ENCODE measurements at places on chromosomes 11 and 22.
A peak's percentile ranks its signal among the peaks of the same experiment; 100 is the strongest.

- no peak for DNase-seq
Observed at GRCh38 chr11:96033095-96033494, 109.2 kb upstream of the MTMR2 start.

DNA sequence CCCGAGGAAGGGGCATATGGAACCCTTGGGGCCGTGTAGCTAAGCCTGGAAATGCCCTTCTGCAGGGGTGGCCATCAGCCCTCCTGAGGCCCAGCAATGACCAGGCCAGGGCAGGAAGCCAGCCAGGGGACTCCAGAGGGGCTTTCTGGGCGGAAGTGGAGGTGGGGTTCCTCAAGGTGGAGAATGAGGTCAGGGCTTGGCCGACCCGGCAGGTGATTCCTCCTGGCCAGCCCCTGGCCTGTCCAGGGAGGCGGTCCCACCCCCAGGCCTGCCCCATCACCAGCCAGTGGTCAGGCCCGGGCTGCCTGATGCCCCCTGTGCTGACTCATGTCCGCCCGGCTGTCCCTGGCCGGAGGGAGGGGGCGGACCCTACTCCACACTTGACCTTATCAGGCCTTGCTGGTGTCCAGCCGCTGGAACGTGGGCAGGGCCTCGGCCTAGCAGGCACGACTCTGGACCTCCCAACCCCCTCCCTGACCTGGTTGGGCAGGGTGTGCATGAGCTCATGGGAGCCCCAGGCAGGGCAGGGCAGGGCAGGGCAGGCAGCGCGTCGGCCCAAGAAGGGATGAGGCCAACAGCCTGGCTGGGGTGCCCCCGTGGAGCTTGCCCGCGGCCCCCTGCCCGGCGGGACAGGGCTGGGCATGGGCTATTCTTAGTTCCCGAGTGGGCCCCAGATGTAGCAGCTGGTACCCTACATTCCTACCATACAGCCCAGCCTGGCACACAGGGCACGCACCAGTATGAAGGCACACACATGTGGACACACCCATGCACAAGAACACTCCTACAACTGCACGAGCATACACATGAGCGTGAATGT, 35.9 kb downstream of the RPL3 start:
- DNase-seq, result peak; percentile 56

- DNase-seq, result no peak
Observed at GRCh38 chr11:75589051-75589450, 27.0 kb downstream of the SERPINH1 start.

GRCh38 chr11:2899080-2899783, 13.7 kb upstream of the CDKN1C start:
- DNase-seq, result no peak

DNA sequence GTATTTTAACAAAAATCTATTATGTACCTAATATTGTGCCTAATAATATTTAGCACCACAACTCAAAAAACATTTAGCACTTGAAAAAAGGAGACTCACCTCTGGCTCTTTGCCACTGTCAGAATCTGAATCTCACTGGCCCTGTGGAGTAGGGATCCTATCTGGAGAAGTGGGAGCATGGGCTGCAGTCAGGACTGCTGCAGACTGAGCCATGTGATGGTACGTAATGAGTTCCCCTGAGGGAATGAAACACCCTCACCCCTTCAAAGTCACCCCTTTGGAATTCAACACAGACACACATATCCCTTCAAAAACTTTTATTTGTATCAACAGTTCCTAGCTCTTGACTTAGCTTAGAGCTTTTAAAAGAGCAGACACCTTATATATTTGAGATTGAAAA, 6.5 kb downstream of the PTPMT1 start:
- no peak for DNase-seq

GRCh38 chr22:27108425-27109114, 451.2 kb downstream of the MIAT start:
- DNase-seq, result no peak

DNA sequence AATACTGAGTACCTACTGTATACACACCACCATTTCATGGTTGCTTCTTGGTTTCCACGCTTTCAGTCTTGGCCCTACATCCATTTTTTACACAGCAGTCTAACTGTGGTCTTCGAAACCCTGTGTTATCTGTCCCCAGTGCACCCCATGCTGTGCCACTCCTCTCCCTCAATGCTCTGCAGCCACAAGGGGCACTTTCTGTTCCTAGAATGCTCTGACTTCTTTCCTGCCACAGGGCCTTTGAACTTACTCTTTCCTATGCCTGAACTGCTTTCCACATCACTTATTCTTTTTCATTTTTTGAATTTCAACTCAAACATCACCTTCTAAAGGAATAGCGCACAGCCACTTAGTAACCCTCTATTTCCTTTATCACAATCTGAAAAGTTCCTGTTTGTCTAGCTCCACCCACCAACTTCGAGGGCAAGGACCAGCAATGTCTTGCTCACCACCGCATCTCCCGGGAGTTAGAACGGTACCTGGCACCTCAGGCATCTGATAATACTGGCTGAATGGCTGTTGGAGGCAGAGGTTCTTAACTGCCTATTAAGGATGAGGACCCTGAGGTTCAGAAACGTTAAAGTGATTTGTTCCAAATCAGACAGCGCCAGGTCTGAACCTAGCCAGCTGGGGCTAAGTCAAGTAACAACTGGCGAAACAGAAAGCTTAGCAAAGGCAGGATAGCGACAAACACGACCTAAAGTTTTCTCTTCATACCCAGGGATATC, 568 bp downstream of the ALG8 start:
- DNase-seq, result peak; percentile 43

DNA sequence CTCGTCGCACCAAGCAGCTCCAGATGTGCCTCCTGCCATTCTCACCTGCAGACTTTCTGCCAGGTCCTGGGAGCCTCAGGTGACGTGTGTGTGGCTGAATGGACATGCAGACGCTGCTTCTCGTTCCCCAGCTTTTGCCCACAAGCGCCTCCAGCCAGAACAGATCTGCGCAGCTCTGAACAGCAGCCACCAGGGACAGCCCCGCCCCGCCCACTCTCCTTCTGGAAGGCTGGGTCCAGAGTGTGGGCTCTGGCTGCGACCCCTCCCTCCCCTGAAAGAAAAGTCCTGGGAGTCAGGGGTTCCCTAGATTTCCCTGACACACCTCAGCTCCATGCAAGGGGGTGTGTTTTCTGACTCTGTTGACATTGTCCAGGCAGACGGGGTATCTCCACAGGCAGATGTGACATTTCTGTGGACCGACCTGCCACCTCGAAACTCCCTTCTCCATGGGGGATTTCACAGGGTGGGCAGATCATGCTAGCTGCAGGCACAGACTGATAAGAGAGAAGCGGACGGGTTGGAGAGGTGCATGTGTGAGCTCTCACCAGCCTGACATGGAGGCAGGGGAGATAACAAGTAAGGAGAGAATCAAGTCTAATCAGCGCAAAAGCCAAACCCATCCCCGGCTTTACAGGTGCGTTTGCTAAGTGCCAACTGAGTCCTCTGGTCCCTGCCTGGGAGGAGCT, 19.8 kb downstream of the SLCO2B1 start:
- no peak for DNase-seq

DNA sequence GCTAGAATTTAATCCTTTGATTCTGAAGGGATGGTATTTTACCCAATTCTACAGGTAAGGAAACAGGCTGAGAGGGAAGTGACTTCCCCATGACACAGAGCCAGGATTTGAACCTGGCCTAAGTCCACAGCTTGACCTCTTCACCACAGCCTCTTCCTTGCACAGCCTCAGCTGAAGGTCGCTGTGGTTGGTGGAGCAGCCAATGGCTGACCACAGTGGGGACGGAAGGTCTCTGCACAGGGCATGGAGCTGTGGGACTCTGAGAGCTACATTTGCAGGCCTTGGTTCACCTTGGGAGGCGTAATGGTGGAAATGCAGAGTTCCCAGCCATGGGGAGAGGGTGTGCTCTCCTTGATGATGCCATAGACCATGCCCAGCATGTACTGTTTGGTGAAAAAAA, 295.0 kb downstream of the DDX10 start:
- no peak for DNase-seq

DNA sequence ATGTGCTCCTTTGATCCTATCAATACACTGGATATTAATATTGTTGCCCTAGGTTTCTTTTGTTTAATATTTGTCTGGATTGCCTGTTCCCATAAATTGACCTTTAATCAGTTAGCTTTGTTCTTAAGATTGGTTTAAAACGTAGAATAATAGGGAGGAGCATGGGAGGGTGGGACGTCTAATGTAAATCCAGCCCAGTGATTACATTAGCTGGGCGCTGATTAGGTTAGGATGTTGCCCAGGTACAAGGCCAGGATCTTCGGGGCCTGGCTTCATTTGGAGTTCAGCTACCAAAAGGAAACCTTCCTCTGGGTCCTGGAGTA, at the start of gene SRSF8:
TSS of gene SRSF8 (plus strand) at position 204 of the 323 bp plus-strand sequence. CDS start 308 bp downstream, outside the sequence.
- no peak for DNase-seq

- no peak for DNase-seq
Observed at GRCh38 chr11:80451105-80451504, 1010.3 kb upstream of the TENM4 start.

- no peak for DNase-seq
Observed at GRCh38 chr11:121467965-121468364, 15.2 kb upstream of the SORL1-AS1 start.

- peak; percentile 63 for DNase-seq
Observed at GRCh38 chr22:29635734-29636357, 32.4 kb downstream of the NF2 start.

DNA sequence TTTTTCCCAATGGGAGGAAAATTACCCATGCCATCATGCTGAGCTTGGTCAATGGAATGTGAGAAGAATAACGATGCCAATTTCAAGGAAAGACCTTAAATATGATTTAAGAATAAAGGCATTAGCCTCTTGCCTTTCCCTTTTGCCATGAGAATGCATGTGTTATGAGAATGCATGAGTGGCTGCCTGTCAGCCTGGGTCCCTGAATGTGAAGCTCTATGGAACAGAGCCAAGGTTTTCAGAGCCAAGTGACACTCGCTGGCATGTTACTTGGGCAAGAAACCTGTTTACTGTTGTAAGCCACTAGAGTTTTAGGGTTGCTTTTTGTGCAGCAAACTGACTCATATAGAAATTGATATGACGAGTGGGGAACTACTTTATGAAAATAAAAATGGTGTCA, 75.7 kb downstream of the JRKL start:
- DNase-seq, result no peak

GRCh38 chr11:18394928-18395734, 768 bp downstream of the LDHA start:
- DNase-seq, result no peak

DNA sequence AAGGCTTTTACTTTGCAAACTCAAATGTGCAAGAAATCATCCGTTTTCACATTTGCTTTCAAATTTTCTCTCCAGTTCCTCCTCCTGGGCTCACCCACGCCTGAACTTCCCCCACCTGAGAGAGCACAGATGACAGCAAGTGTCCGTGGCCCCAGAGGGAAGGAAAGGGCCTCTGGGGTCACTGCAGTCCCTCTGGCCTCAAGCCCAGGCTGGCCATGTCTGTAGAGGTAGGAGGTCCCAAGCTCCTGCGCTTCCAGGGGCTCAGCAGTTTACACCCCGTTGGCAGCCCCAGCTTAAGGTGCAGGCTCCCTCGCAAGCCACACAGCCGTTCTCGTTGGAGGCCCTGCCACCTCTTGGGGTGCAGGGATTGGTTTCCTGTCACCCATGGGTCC, 40.5 kb upstream of the PRDM11 start:
- no peak for DNase-seq

DNA sequence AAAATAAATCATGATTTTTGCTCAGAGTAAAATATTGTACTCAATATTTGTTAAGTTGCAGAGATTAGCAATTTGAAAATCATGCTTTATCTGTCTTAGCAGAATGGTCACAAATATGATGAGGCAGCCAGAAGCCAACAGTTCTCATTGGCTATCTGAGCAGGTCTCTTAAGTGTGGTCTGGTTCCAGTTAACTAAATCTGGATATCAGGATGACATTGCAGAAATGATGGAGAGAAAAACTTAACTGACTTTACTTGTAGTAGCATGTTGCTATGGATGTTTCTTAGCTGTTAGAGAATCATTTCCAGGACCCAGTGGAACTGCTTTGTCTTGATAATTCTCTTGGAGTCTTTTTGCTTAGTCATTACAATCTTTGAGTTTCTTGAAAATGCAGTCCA, 1070.3 kb downstream of the JRKL start:
- DNase-seq, result no peak

DNA sequence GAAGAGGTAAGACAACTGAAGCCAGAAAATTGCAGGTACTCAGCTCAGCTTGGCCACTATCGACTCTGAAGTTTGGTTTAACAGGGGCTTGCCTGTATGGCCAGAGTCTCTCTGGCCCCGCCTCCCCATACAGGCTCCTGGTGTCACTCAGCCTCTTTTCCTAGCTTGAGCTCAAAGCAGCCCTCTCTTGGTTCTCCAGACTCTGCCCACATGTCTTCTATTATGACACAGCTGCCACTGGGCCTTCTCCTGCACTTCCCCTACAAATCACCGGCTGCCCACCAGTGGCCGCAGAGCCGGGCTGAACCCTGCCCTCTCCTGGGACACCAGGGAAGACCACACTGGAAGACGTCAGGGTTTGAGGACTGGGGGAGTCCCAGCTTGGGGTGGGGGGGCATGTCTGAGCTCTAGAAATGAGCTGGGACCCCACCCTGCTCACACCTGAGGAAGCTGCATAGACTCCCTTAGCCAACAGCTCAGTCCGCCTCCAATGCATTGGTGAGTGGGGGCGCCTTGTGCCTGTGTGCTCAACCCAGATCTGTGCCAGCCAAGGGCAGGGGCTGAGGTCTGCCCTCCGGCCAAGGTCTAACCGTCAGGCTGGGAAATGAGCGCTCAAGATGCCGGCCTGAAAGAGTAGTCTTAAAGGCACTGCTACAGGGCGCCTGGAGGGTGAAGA, 94.4 kb upstream of the LMO1 start:
- no peak for DNase-seq

GRCh38 chr11:35253237-35253636, 114.3 kb downstream of the CD44 start:
- DNase-seq, result no peak

GRCh38 chr11:126431401-126432064, 76.0 kb downstream of the ST3GAL4 start:
- no peak for DNase-seq

- no peak for DNase-seq
Observed at GRCh38 chr11:15379483-15379882, 264.8 kb downstream of the INSC start.

- no peak for DNase-seq
Observed at GRCh38 chr22:42881298-42881697, 24.2 kb upstream of the ARFGAP3 start.

- DNase-seq, result no peak
Observed at GRCh38 chr11:46117842-46118241, 3.4 kb downstream of the PHF21A start.

DNA sequence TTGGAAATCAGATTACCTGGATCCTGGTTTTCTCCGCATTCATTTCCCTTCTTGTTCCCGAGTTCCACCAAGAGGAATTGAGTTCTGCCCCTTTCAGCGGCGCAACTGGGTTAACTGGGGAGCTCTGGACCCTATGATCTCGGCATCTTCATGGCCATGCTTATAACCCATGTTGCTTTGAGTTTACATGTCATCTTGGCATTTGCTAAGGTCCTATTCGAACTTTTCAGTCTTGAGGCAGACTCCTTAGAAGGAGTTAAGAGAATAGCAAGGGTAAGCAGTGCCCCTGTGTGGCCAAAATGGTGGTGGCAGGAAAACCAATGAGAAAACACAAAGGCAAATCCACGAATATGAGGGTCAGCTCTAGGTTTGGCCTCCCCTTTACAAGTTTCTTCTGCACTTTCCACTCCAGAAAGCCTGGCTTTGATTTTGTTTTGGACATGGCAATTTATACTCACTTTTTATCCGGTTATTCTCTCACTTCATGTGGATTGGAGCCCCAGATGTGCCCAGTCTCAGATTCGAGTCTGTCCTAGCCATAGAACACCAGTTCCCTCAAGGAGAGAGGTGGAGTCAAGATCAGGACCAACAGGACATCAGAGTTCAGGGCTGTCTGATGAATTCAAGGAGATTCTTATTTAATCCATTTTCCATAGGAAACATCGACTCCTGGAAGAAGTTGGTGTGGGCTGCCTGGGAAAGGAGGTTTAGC, 55.3 kb upstream of the FBXO3 start:
- peak; percentile 76 for DNase-seq
